ENCODE measurements at places on chromosomes 5 and 9. TPM values are rescaled to one million over a fixed set of nuclear protein-coding genes. Genes with fewer than 3 reads are reported as not detected.

The GRXCR2 gene
- not detected for total RNA-seq

The CYLC2 gene
- total RNA-seq = not detected

The PCDHB16 gene
- total RNA-seq = 11.8 TPM

The TMEM215 gene
- total RNA-seq = not detected

DNA sequence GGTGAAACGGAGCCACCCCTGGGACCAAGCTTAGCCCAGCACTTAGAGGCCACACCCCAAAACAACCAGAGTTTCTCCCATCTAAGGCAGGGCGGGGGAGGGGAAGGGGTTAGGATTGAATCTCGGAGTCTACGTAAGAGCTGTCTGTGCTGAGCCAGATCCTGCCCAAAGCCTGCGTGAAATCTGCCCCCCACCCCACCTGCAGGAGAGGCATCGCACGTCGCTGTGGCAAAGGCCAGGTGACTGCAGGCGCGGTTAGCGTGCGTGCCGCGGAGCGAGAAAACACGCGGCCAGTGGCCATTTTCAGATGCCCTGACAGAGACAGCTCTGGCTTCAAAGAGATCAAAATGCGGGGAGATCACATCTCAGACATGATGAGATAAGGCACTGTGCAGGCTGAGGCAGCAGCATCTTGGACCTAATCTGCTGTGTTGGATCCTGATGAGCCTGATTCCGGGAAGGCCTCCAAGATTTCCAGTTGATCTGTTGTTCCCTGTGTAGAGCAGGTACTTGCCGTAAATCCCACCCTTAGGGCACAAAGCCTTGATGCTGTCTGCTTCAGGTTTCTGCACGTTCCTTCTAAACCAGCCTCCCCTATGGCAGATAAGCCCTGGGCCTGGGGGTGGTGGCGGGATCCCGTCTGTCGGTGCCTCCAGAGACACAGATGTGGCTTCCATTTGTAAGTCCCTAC is 2.5 kb upstream of the QSOX2 start:
- no peak for DNase-seq

- no peak for DNase-seq
Observed at GRCh38 chr5:33657804-33658440, 217.2 kb downstream of the TARS1 start.

DNA sequence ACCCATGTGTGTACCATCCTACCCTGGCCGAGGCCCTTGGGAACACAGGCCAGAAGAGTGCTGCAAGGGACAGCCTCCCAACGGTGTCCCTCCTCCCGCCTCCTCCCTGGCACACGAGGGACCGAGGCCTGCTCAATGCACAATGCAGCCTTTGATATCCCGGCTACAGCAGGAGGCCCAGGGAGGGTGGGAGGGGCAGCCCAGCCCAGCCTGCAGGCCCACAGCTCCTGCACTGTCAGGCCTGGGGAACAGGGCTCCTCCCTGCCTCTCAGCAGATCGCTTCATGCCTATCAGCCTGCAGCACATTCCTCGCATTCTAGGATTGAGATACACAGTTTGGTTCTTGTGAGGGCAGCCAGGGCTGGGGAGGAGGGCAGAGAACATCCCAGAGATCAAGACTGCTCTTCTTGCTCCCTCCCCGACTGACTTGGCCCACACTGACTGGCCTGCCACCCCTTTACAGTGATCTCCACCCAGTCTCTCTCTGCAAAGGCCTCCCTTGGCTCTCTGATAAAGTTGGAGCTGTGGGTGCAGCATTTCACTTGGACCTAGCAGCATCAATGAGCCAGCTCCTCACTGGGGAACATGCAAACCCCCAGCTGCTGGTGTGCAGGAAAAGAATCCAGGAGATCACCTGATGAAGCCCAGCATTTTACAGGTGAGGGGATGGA is at the start of gene SH3TC2:
TSS of gene SH3TC2 (minus strand) at position 46 of the 671 bp plus-strand sequence. CDS start at position 6, 40 bp downstream.
- no peak for DNase-seq

GRCh38 chr5:136026636-136027035 is 2.2 kb upstream of the TGFBI start:
- DNase-seq = no peak

DNA sequence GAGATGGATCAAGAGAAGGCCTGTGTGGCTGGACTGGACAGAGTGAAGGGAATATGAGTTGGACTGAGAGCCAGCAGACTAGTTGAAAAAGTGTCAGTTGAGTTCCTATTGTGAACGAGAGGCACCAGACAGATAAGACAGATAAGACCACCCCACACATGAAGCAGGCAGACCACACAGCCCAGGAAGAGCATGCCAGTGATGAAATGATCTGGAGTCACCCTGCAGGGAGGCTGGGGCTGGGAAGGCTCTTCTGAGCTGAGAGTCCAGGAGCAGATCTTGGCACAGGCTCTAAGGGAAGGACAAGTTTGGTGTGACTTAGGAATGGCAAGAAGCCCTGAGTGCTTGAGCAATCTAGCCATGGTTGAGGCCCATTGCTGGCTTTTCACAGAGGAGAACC is 10.6 kb upstream of the SLC25A48 start:
- no peak for DNase-seq

DNA sequence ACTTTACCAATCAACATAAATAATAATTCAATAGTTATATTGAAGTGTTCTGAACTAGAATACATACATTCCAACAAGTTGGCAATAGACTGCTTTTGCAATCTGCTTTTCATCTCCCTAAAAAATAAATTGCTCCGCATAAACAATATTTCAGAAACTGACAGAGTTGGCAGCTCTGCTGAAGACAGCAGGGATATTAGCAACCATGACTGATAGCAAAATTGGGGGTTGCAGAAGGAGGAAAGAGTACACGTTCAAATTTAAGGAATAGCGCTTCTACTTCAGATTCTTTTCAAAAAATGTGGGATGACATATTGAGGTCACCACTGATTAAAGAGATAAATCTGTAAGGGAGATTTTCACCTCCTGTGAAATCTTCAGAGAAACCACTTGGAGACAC is 521.2 kb downstream of the DTWD2 start:
- no peak for DNase-seq

DNA sequence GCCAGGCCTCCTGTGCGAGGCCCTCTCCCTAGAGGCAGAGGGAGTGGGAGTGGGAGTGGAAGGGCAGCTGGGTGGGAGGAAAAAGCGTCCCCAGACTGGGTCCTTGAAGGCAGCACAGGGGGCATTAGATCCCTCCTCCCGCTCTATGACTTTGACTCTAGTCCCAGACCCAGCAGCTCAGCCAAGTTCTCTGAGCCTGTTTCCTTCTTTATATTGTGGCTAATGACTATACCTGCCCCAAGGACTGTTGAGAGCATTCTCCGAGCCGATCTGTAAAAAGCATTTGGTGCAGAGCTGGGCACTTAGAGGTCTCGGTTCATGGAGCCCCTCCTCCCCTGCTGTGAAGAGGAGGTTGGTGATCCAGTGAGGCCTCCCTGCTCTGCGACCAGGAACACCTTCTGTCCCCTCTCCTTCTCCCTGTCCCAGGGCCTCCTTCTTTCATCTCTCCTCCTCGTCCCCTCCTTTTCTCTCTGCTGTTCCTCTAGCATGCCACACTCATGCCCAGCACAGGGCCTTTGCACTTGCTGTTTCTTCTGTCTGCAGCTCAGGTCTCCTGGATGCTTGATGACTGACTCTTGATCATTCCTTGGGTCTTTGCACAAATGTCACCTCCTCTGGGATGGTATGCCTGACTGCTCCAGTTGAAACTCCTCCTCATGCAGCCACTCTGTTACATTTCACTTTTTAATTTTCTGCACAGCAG is 23.4 kb upstream of the PSD2 start:
- no peak for DNase-seq

GRCh38 chr5:9456435-9457042 is 89.3 kb downstream of the SEMA5A start:
- no peak for DNase-seq

Data from breast epithelium (tissue), 4 donors.